ENCODE measurements at places on chromosomes 2 and 18.

DNA sequence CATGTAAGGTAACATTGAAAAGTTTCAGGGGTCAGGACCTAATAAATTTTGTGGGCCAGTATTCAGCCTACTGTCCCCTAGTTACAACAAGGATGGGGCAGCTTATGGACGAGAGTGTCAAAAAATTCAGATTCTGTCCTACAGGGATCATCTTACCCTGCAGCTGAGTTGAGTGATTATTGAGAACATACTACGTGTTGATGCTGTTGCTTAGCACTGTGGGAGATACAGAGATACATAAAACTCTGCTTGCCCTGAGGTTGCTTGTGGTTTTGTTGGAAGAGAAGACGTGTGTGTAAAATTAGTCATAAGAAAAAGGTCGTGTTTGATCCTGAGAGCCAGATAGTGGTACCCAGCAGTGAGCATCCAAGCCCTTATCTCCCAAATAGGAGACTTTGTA lies 253.2 kb downstream of the NEDD4L start:
- DNase-seq = no peak

DNA sequence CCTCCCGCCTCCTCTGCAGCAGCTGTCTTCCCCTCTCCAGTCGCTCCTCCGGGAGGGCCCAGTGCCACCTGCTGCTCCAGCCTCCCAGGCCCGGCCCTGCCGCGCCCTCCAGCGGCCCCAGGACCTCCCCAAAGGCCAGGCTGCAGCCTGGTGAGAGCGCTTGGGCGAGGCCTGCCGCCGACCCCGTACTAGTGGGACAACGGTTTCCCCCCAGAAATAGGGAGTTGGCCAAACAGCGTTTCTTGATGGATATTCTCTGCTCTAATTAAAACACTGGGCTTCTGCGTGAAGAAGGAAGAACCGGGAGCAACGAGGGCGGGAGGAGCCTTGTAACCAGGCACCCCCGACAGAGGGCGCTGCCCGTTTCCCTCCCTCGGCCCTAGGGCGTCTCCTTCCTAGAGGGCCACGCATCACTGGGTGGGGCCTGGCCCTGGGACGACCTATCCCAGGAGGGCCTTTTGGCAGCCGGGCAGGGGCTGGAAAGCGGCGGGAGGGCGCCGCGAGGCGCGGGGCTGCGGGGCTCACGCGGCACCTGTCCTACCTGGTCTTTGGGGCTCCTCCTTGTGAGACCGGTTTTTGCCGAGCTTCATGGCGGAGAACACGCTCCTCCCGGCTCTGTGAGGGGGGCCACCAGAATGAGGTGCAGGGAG lies 25.4 kb upstream of the OTOF start:
- DNase-seq = peak; percentile 93

GRCh38 chr2:20443276-20443920 lies 3.5 kb upstream of the RHOB start:
- DNase-seq = peak; percentile 63

DNA sequence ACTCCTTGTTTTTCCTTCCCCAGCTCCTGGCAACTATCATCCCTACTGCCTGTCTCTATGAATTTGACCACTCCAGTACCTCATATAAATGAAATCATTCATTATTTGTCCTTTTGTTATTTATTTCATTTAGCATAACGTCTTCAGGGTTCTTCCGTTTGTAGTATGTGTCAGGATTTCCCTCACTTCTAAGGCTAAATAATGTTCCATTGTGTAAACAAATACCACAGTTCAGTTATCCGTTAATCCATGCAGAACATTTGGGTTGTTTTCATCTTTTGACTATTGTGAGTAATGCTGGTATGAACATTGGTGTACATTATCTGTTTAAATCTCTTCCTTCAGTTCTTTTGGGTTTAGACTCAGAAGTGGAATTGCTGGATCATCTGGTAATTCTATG lies 18.8 kb downstream of the DYNC2LI1 start:
- no peak for DNase-seq

- no peak for DNase-seq
Measured at GRCh38 chr2:74762789-74763188, 71.1 kb upstream of the HK2 start.

Measured in neural progenitor cell (in vitro differentiated cells).